Natural killer cell treated with Interleukin-12 subunit alpha and Interleukin-12 subunit beta and Interleukin-15 and Interleukin-18, amount 100 ng/mL, for 72 hours (primary cell): ENCODE measurements at places on chromosomes 3 and 15.

- DNase-seq: no peak
Measured at GRCh38 chr3:46383211-46383950, 12.6 kb downstream of the CCR5 start.

DNA sequence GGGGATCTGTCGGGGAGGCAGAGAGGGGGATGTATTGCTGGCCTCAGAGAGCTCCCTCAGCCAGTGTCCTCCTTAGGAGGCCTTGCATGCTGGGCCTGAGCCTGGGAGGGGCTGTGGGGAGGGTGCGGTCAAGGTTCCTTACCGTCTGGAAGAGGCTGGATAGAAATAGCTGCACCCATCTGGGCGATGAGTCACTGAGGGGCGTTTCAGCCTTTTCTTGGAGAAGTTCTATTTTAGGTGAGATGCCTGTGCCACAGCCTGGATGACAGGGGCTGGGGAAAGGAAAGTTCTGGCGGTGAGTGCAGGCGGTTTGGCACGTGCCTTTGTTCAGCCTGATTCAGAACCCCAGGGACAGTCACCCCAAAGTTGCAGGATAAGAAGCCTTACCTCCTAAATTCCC is 35.7 kb upstream of the APEH start:
- DNase-seq: no peak

DNA sequence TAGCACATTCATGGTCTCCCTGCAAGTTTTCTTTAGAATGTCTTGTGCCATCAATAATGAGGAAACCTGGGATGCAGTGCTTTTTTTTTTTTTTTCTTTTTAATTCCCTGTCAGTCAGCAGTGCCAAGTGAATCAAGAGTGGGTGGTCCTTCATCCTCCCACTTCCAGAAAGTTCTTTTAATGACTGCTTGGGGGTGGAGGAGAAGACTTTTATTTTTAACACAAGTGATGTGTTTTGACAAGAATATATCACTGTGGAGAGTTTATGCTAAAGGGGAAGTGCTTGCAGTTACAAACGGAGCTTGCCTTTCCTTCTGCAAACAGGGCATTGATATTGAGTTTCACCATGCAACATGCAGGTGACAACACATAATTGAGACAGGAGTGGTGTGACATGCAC is 69.7 kb downstream of the CACNA2D3 start:
- DNase-seq: no peak

DNA sequence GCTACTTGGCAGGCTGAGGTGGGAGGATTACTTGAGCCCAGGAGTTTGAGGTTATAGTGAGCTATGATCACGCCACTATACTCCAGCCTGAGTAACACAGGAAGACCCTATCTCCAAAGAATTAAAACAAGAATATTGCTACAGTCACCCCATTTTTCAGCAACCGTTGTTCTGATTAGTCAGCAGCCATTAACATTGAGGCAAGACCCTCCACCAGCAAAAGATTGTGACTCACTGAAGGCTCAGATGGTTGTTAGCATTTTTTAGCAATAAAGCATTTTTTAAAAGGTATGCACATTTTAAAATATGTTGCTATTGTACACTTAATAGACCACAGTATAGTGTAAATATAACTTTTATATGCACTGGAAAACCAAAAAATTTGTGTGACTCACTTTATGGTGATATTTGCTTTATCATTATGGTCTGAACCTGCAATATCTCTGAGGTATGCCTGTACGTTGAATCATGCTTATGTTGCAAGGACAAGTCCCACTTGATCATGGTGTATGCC is 492.6 kb downstream of the SQOR start:
- DNase-seq: no peak

DNA sequence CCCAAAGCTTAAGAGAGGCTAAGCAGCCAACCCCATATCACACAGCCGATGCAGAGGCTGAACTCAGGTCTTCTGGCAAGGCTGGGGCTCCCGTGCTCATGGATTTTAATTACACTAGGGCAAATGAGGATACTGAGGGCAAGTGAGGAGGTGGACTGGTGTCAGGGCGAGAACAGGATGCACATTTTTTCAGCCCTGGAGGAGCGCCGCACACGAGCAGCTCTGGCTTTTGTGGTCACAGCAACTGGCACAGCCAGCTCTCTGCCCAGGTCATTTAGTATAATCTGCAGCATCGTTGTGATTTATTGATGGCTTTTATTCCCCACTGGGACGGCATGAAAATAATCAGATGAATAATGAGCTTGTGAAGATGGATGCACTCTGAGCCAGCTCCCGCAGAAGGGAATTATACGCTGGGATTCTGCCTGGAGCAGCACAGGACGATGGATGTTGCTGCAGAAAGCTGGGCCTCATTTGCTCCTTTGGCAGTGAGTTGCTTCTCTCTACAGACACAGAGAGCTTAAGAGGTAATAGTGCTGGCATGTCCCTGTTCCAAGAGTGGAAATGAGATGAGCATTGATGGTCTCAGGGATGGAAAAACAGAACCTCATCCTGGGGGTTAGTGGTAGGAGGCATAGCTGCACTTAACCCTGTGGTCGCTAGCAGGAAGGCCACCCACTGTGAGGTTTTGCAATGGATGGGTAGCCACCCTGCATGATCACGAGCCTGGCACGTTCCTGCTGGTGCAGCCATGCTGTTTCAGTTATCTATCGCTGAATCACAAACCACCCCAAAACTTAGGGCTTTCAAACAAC is 135.4 kb downstream of the UACA start:
- DNase-seq: no peak

DNA sequence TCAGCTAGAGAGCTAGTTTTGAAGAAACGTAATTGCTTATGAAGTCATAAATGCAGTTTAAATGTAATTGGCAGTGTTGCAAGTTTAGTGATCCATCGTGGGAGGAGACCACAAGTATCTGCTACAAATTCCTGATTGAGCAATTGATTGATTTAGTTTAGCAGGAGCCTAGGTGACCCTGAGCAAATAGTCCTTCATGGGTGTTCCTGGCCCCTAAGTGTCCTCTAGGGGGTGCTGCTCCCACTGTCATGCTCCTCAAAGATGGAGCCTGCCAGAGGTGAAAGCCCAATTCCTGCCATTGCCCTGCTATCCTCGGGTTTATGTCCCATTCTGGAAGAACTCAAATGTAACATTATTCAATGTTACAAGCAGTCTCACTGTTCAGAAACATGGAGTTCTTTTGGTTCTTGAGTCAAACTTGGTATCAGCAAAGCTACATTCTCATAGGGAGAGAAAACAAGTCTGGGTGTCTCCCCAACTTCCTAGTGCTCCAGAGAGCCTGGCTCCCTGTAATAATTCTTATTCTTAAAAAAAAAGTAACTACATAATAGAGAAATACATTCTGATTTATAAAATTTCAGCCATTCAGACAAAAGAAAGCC is 29.8 kb upstream of the SENP5 start:
- peak; percentile 75 for DNase-seq
